Midbrain (tissue), 1 donor: ENCODE measurements at places on chromosomes 1 and 21.
A peak's percentile ranks its signal among the peaks of the same experiment; 100 is the strongest.

- peak; percentile 52 for DNase-seq
Measured at GRCh38 chr1:228166170-228166936, 749 bp downstream of the IBA57 start.

GRCh38 chr1:200654660-200655059, 15.0 kb downstream of the DDX59 start:
- DNase-seq: no peak

- peak; percentile 64 for DNase-seq
Measured at GRCh38 chr1:201877877-201878401, 10.8 kb upstream of the SHISA4 start.

- DNase-seq: peak; percentile 42
Measured at GRCh38 chr1:178344513-178345091, 152.2 kb downstream of the CLEC20A start.

DNA sequence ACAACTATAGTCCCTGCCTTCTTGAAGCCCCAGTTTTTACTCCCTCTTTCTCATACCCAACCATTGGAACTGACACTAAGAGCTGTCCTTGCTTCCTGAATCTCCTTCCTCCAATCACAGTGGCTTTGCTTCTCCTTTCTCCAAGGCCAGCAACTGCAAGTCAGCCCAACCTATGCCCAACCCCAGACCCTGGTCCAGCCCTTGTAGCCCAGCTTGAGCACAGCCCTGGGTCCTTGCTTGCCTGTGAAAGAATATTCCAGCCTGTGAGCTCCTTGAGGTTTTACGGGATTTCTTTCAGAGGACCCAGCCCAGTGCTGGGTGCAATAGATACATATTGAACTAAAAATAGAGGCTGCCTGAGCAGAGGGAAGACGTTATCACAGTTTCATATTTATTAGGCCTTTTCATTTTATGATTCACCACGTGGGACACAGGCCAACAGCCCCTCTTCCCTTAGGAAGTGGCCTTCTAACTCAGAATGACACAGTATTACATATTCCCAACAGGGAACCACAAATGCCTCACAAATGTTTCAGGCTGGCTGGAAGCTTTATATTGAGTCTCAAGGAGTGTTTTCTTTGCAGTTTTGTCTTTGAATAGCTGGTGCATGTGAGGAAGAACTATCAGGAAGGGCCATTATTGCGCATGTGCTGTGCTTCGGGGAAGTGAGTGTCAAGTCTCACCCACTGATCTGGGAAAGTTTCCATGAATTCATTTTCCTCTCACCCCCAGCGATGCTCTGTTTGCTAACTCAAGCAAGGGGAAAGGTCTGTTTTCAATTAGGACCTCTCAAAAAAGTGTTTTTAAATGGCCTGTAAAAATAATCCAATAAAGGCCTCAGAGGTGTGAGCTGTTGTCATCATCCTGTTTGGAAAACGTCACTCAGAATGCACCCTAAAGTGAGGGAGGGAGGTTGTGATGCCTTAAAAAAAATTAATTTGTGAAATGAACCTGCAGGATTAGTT, 92.3 kb upstream of the NFIA start:
- no peak for DNase-seq

GRCh38 chr21:44301961-44302406, 2.1 kb downstream of the PFKL start:
- DNase-seq: no peak

- DNase-seq: peak; percentile 89
Measured at GRCh38 chr1:31701091-31701736, 2.6 kb downstream of the COL16A1 start.

DNA sequence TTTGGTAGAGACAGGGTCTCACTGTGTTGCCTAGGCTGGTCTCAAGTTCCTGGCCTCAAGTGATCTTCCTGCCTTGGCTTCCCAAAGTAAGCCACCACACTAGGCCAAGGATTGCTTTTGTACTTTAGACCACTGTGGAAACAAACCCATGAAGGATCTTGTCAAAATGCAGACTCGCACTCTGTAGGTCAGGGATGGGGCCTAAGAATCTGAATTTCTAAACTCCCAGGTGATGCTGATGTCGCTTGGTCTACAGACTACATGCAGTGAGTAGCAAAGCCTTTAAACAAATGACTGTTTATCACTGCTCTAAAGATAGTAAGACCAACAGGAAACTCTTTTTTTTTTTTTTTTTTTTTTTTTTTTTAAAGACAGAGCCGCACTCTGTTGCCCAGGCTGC, 54.1 kb upstream of the MUTYH start:
- no peak for DNase-seq

GRCh38 chr1:24909388-24909898, 20.6 kb downstream of the RUNX3 start:
- DNase-seq: no peak

- DNase-seq: peak; percentile 83
Measured at GRCh38 chr1:1891349-1892078, 627 bp upstream of the GNB1 start.

DNA sequence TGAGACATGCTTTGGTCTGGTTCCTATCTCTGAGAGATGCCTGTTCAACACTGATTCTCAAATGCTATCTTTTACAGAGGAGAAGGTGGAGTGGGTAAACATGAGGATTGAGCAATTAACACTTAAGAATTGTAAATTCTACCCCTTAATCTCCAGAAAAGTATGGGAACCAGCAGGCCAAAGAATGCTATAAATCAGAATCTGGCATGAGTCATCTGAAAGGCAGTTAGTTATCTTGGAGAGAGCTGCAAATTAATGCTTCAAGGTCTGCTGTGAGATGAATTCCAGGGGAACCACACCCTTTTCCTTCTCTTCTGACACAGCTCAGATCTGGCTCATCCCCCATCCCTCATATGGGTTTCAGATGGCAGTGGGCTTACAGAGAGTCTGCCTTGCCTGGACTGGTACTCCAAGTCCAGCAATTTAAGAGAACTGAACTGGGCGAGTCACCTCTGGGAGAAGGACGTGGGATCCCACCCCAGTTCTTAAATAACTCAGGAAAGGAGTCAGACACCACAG, 5.2 kb downstream of the S100A10 start:
- no peak for DNase-seq

GRCh38 chr1:70992521-70992920, 55.1 kb downstream of the PTGER3 start:
- DNase-seq: no peak

DNA sequence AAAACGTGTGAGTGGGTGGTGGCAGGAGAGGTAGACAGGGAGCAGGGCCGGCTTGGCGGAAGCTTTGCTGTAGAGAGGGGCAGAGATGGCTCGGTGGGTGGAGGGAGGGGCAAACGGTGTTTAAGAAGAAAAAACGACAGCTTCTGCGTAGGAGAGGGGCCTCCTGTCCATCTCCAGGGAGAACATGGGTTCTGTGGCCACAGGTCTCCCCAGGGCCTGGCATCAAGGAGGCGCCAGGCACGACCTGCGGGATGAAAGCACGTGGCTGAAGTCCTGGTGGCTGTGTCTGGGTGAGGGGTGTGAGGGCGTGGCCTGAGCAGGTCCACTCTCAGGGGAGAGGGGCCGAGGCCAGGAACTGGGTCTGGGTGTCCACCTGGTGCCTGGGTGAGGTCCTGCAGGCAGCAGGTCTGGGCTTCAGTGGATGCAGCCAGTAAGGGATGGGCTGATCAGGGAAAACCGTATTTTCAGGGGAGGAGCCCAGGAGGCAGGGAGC, 940 bp upstream of the PRKCZ start:
- no peak for DNase-seq

- DNase-seq: no peak
Measured at GRCh38 chr1:74811436-74812179, 78.7 kb downstream of the TYW3 start.

- no peak for DNase-seq
Measured at GRCh38 chr1:39940980-39941871, 13.7 kb upstream of the MFSD2A start.

GRCh38 chr1:179080866-179081686, 794 bp upstream of the TOR3A start:
- no peak for DNase-seq

GRCh38 chr1:192702212-192702902, 66.4 kb downstream of the RGS13 start:
- no peak for DNase-seq

GRCh38 chr1:227043755-227044154, 103.7 kb downstream of the COQ8A start:
- no peak for DNase-seq
